CD4-positive, alpha-beta T cell treated with Interferon alpha-2 for 1 hour (primary cell): ENCODE measurements at places on chromosomes 2 and 18.

GRCh38 chr2:145314119-145314633 lies 794.3 kb upstream of the ZEB2 start:
- DNase-seq, result no peak

GRCh38 chr2:16058256-16058655 lies 117.9 kb downstream of the MYCN start:
- DNase-seq, result no peak

DNA sequence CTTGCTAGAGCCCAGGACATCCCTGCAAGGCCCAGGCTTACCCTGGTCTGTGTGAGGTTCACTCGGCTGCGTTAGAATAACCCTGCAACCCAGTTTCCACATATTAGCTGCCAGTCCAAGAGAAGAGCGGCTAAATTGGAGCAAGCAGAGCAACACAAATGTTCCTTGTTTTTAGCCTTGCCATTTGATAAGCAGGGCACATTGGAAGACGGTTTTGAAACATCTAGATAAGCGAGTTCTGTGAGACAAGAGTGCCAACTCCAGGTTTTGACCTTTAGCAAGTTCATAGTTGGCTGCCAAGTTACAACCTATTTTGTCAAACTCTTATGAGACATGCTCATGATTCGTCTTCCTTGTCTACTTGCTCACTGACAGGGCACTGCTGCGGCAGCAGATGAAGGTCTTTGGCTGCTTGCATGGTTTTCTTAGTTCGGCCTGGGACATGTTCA lies 23.5 kb downstream of the DPP4 start:
- no peak for DNase-seq

DNA sequence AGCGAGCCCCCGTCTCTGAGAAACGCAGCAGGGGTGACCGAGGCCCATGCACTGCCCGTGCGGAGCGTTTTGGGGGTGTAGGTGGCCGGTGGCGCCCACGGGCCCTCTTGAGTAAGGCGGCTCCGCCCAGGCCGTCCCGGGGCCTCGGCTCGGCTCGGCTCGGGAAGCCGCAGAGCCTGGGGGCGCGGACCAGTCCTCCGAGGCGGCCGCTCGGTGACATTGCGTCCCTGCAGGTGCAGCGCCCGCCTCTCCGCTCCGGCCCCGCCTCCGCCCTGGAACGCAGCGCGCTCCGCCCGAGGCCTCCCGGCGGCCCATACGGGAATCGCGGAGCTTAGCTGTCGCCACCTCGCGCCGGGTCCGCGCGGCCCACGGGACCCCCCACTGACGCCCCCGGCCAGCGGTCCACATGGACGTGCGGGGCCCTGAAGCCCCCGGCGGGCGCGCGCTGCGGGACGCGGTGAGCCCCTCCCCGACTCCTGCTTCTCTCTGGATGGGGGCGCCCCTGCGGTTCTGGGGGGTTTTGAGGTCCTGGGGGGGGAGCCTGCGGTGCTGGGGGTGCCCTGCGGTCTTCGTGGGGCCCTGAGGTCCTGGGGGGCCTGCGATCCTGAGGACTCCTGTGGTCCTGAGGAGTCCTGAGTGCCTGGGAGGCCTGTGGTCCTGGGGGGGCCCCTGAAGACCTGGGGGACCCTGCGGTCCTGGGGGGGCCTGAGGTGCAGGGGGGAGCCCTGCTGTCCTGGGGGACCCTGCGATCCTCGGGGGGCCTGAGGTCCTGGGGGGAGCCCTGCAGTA lies at the start of gene HSBP1L1:
TSS of gene HSBP1L1 (plus strand) at position 314 of the 789 bp plus-strand sequence. CDS start at position 407, 93 bp downstream.
- DNase-seq, result peak; percentile 74

- no peak for DNase-seq
Observed at GRCh38 chr2:74094291-74094690, 53.4 kb downstream of the BOLA3 start.

DNA sequence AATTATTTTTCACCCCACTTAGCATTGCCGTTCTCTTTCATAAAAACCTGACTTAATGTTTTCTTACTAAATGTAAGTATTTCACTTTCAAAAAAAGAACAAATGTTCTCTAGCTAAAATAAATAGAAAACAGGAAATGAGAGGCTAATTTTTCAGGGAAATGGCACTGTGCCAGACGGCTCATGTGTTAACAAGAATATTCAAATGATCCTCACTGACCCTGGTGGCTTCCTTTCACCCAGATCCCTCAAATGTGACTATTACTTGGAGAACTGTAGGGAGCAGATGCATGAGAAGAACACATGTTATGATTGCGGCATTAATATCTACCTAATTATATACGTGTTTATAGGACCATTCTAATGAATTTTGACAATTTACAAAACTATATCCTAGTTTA lies 827.7 kb downstream of the SOCS6 start:
- no peak for DNase-seq

- no peak for DNase-seq
Observed at GRCh38 chr2:136433261-136433660, 315.3 kb upstream of the CXCR4 start.

DNA sequence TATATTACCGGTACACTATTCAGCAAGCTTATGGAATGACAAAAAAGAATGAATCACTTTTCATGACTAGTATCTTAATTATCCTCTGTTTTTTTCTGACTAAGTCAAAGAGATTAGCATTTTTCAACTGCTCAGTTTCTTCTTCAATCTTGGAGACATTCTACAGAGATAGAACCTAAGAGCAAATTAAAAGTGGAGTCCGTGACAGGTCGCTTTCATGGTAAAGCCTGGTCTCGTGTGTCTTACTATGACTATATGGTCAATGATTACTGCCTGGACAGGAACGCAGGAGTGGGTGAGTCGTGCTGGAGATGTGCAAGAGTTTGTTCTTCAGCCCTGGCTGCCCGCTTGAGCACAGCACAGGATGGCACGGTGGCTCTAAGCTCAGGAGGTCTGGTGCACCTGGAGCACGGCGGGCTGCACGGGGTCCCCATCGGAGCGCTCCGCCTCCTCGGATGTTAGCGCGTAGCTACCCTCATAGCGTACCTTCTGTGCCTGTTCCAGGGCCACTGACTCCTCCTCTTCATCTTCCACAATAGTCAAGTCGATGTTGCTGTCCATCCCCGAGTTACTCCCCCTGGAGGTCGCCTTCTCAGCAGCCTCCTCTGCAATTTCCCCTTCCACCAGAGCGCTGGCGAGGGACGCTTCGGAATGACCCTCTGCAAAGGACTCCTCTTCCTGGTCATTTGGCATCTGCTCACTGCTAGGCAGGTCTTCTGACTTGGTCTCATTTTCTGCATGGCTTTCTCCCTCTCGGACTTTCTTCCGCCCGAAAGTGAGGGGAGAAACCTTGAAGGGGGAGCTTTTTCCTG lies 11.1 kb downstream of the CAVIN2 start:
- no peak for DNase-seq

GRCh38 chr18:36153203-36153602 lies 23.5 kb downstream of the ELP2 start:
- DNase-seq, result no peak

- no peak for DNase-seq
Observed at GRCh38 chr2:7146151-7146550, 228.9 kb downstream of the RNF144A start.

DNA sequence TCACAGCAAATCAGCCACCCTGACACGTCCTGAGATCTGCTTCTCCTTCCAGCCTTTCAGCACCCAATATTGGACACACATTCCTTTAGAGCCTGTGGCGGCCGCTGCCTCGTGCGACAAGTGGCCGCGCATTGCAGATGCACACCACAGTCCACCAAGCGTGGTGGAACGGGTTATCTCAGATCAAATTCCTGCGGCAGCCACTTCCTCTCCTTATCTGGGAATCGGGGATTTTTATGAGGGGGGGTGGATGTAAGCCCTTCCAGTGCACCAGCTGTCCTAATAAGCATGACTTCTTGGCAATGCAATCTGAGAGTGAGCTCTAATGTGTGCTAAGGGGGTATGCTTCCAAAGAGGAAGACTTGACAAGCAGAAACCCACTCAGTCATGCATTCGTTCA lies 18.3 kb upstream of the BMP10 start:
- DNase-seq, result no peak

- no peak for DNase-seq
Observed at GRCh38 chr18:64253222-64253621, 104.3 kb upstream of the LINC00305 start.

DNA sequence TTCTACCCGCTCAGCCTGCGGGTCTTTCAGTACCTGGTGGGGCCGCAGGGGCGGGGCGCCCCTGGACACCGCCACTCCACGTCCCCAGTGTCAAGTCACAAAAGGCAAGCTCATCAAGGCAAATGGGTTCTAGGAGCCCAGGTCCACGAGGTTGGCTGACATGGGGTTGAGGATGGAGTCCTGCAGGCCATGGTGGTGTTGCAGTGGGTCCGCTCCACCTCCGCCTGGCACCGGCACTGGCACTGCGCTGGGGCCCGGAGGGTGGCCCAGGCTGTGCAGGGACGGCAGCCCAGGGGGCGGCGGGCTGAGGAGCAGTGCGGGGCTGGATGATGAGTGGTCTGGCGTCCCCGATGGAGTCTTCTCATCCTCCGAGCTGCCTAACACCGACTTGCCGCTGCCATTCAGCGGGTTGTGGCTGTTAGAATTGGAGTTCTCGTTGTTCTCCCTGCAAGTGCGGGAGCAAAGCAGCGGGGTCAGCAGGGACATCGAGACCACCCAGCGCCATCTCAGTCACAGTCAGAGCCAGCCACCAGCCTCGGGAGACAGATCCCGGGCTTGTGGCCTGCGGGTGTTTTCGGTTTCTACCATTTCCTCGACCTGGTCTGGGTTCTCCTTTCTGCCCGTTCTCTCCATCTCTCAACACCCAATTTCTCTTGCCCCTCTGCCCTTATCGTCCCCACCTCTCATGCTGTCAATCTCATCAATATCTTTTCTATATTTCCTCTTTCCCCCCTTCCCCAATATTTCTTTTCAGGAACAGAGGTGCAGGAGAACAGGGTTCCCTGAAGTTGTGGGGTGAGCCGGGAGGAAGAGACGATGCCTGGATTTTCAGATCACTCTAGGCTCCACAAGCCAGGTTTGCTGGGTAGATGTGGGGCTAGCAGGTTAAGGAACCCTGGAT lies 3.0 kb downstream of the SIX2 start:
- DNase-seq, result no peak

DNA sequence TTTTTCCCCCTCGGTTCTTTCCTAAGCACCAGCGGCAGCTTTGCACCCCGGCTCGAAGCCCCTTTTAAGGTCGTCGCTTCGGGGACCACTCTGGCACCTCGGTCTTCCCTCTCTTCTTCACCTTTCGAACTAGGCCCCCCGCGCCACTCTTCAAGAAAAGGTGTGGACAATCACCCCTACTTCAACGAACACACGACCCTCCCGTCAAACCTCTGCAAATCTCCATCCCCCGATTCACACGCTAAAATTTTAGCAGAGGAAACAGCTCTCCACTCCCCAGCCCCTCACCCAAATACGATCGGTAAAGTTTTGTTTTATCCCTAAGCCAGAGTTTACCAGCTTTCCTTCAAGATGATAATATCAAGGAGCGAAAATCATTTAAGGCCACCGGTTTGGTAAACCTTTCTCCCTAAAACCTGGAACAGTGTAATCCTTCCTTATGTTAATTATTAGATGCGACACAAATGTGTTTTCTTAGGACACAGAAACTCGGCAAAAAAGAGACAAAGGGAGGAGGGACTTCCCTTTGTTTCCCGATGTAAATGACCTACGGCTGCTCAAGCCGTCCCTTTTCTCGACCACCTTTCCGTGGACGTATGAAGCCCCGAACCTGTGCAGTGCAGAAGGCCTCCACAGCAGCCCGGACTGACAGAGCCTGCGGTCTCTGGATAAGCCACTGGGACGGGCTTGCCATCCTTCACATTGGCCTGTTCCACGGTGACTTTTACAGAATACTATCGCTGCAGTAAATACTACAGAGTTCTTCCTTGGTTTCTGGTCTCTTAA lies 85.2 kb downstream of the RBMS1 start:
- no peak for DNase-seq

GRCh38 chr2:16049406-16049805 lies 109.1 kb downstream of the MYCN start:
- no peak for DNase-seq

- DNase-seq, result no peak
Observed at GRCh38 chr18:9802175-9803062, 83.4 kb upstream of the TXNDC2 start.

DNA sequence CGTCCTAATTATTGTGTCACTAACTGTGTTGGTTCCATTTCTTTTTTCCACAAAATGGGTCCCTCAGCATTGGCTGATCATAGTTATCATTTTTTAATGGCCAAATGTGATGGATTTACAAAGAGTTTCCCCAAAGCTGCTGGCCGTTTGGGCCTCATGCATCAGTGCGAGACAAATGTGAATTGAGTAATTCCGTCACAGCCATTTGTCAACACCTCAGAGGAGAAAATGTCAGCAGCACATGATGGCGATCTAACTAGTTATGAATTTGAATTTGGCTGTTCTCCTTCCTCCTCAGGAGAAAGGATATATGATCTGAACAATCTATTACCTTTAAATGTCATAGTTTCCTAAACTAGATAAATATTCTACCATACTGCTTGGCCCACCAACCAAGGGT lies 54.9 kb upstream of the SP3 start:
- DNase-seq, result no peak

GRCh38 chr2:233966388-233966787 lies 49.2 kb downstream of the TRPM8 start:
- DNase-seq, result no peak

DNA sequence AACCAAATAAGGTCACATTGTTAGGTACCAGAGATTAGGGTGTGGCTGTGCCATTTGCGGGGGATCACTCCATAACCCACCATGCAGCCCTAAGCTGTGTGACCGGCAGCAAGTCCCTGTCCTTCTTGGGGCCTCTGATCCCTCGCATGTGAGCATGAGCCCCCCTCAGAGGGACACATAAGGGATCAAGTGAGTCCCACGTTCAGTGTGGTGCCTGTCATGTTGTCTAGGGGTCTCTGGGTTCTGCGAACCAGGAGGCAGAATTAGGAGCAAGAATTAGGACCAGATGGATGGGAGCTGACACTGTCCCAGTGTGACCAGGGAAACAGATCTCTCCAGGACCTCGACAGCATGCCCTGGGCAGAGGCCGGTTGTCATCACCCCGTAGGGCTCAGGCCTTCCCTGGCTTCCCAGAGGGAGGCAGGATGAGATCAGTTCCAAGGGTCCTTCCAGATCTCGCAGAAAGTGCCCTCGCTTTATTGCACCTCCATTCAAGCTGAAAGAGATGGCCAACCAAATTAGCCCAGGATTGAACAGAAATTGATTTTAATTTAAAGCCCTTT lies 113.2 kb upstream of the OTOS start:
- no peak for DNase-seq

DNA sequence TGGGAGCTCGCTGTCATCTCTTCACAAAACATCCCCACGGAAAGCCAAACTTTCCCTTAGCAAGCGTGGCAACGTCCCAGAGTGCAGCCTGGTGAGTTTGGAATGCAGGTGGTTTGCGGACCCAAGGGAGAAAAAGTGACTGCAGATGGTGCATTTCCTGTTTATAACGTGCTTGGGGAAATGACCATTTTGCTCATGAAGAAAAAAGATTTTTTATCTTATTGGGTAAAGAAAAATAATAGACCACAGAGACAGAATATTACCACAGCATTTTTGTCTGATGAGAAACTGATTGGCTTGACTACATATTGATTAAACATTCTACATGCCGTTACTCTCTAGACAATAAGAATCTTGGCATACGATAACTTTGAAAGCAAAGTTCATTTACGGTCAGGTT lies 136.5 kb downstream of the COPS8 start:
- no peak for DNase-seq

- no peak for DNase-seq
Observed at GRCh38 chr2:200791905-200792304, 19.8 kb upstream of the BZW1 start.
